Amniotic epithelial cell (primary cell): ENCODE measurements at places on chromosomes 7 and 10.

DNA sequence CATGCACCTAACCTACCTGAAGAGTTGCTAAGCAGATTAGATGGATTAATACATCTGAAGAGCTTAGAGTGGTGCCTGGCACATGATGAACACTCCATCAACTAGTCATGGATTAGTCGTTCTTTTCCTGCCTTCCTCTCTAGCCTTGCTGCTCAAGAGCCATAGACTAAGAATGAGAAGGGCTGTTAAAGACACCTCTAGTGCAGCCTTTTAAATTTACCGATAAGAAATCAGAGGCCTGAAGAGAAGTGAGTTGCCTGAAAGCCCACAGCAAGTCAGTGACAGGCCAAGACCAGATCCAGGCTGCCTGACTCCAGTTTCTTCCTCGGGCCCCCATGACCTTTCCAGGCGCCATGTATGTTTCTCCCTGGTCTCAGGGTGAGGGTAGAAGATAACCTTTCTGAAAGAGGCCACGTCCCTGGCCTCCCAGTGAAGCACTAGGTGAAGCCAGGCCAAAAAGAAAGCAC lies 6.5 kb downstream of the TSPAN15 start:
- DNase-seq = peak; percentile 29

DNA sequence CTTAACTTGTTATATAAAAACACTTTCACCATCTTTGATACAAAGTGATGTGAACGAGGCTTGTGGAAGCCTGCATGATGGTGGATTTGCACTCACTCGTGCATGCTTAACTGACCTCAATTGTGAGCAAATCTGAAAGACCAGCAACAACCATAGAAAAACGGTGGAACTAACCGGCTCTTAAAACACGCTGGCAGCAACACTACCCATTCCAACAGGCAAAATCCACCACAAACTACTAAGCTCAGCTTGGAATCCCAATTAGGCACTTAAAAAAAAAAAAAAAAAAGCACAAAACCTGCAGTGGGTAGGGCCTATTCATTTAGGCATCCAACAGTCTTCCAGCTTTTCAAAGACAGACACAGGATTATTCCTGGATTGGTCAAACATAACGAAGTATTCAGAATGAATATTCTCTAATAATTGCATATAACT lies 1.8 kb downstream of the GDI2 start:
- peak; percentile 57 for DNase-seq

- DNase-seq = no peak
Observed at GRCh38 chr10:120455004-120455403, 2.0 kb upstream of the PLPP4 start.

DNA sequence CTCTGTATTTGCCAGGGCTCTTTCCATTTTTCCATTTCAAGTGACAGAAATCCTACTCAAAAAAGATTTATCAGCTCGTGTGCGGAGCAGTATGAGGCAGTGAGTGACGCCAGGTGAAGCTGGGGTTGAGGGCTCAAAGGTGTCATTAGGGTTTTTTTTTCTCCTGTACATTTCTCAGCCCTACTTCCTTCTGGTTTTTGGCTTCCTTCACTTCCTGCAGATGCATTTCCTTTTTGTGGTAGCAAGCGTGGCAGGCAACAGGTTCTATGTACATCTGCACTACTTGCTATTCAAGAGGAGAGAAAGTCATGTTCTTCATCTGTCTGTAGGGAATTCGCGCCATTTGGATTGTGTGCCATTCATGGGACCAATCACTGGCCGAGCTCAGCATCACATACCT lies 52.8 kb upstream of the AOAH start:
- DNase-seq = no peak

DNA sequence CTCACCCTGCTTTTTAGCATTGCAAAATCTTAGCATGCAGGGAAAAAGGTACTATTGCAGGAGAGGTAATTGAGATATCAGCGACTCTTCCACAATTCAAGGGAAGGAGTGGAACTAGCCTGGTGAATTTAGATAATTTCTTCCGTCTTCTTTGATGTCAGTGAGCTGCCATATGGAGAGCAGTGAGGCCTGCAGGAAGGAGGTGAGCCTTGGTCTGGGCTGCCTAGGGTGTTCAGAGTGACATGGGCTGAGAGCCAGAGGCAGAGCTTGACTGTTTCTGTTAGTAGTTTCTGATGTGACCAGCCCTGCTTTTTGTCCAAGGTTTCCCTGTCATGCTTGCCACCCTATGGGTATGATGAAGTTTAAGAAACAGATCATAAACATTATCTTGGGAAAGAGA lies 28.6 kb downstream of the KAT6B start:
- DNase-seq = no peak

GRCh38 chr10:1185911-1186682 lies 129.9 kb downstream of the WDR37 start:
- DNase-seq = no peak

- no peak for DNase-seq
Observed at GRCh38 chr7:2228921-2229320, 3.8 kb downstream of the MAD1L1 start.

DNA sequence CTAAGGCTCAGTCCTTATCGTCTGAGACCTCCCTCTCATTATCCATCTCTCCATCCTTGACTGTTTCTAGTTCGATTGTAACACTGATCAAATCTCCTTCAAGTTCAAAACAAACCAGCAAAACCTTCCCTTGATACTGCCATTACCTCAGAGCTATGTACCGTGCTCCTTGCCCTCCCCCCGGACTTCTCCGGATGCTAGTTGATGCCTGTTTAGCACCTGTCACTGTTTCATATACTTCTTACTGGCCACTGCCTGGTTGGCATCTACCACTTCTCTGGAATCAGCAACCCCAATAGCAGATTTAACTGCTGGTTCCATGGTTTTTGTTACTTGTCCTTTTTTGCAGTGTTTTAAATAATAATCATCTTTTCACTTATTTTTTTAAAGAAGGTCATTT lies 64.1 kb downstream of the BMPR1A start:
- no peak for DNase-seq

GRCh38 chr10:102661658-102662028 lies 17.4 kb downstream of the TRIM8 start:
- DNase-seq = no peak

GRCh38 chr7:122544463-122544862 lies 154.5 kb downstream of the RNF133 start:
- no peak for DNase-seq

GRCh38 chr10:71589617-71590551 lies 129.7 kb downstream of the C10orf105 start:
- no peak for DNase-seq

DNA sequence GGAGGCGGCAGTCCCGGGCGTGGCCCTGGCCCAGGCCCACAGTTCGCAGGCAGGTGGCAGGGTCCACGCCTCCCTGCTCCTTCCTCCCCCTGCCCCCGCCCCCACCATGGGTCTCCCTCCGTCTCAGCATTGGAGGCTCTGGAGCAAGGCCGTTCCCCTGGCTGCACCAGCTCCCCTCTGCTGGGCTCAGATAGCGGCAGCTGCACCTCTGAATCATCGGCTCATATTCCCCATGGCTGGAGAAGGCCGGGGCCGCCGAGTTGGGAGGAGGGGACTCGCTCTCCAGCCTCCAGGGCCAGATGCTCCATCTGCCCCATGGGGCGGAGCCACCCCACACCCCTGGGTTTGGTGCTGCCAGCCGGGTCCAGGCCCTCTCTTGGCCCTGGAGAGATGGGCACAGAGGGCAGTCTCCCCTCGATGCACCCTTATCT lies 145.0 kb downstream of the ELFN1 start:
- DNase-seq = no peak

DNA sequence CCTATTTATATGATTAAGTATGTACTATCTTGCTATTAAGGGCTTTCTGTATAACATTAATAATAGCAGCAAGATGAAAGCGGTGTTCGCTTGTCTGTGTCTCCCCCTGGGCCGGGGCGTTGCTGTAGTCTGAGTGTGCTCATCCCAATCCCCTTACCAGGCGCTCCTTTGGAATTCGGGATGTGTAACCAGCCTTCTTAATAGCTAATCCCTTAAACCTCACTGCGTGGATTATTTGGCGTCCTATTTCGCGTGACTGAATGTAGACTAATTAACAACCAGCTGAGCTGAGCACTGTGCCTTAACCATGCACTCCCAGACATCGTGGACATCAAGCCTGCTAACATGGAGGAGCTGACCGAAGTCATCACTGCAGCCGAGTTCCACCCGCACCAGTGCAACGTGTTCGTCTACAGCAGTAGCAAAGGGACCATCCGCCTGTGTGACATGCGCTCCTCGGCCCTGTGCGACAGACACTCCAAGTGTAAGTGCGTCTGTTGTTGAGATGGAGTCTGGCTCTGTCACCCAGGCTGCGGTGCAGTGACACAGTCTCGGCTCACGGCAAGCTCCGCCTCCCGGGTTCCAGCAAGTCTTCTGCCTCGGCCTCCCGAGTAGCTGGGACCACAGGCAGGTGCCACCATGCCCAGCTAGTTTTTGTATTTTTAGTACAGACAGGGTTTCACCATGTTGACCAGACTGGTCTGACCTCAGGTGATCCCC lies 36.6 kb downstream of the BNIP3 start:
- DNase-seq = no peak

DNA sequence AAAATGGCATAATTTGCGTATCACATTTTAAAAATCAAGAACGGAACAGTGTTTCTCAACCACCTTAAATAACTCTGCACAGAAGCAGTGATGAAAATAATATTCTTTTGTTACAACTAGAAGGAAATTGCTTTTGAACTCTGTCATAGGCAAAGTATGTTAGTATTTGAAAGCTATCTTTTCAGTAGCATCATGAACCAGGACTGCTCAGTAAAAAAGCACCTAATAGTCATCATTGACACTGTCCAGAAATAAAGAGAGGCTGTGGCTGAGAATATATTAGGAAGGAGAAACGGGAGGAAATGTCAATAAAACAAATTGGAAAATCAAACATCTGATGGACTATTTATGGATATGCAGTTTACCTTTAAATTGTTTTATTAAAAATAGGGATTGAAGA lies 237.2 kb upstream of the AKR1E2 start:
- DNase-seq = peak; percentile 1

GRCh38 chr10:80528185-80528700 lies 9.5 kb upstream of the SH2D4B start:
- DNase-seq = no peak
